ENCODE measurements at places on chromosomes 16 and 17.

- no peak overlapping the region for H3K27ac ChIP-seq
- H3K4me3 ChIP-seq: peak overlapping the region; percentile 94
- peaks cover 30% of the 10 kb centered on the region for H3K4me1 ChIP-seq
- H3K27me3 ChIP-seq: no peaks in the 10 kb centered on the region
- DNase-seq: peak; percentile 83
Observed at GRCh38 chr17:58084317-58084981, 1.2 kb downstream of the DYNLL2 start.

DNA sequence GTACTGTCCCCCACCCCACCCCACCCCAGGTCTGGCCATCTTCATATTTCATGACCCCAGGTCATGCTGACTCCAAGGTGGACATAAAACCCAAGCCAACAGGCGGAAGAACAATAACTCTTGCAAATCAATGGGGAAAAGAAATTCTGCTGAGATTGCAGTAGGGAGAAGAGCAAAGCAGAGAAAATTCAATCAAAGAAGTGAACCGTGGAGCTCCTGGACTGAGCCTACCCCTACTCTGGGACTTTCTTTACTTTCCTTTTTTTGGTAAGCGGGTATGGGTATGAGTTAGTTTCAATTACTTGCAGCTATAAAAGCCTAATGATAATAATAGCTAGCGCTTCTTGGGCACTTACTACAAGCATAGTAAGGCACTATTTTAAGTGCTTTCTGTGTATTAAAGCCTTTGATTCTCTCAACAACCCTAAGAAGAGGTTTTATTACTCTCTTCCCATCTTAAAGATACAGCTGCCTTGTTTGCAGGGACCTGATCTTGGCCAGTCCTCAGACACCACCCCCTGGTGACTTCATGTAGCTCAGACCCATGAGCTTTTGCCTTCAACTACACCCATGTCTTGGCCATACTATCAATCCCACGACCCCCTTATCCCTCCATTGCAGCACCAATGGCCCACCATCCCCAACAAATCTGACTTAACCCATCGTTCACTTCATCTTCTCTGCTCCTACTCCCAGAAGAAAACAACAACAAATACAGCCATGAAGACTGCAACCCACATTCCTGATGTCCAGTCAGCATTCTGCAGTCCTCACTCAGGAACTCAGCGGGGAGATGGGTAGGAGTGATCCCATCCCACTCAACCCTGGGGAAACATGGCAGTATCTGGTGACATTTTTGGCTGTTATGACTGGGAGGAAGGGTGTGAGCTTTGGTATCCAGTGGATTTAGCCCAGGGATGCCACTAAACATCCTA, 4.4 kb downstream of the GGA2 start:
- peaks cover 6% of the 10 kb centered on the region for H3K4me1 ChIP-seq
- H3K27ac ChIP-seq: no peak overlapping the region
- no peak overlapping the region for H3K4me3 ChIP-seq
- H3K36me3 ChIP-seq: peaks cover 21% of the 10 kb centered on the region

GRCh38 chr17:34626121-34626681, 46.8 kb downstream of the TMEM132E start:
- H3K36me3 ChIP-seq: no peaks in the 10 kb centered on the region
- no peaks in the 10 kb centered on the region for H3K4me1 ChIP-seq
- H3K27me3 ChIP-seq: peaks cover 13% of the 10 kb centered on the region
- no peak overlapping the region for H3K4me3 ChIP-seq

DNA sequence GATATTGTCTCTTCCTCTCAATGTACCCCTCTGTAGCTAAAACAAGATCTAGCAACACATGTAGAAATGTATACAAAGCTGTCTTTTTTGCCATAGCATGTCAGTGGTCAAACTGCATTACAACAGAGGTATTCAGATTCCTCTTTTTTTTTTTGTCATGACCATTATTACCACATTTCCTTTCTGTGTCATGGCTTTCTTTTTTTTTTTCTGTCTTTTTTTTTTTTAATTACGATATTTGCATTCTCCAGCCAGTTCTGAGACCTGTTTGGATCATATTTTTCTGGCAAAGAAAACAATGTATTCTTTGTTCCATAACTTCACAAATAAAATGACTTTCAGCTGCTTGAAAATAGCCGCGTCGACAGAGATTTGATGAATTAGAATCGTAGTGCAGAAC, 27.4 kb upstream of the CAPNS2 start:
- H3K4me1 ChIP-seq: no peaks in the 10 kb centered on the region
- no peak for DNase-seq
- H3K27me3 ChIP-seq: no peaks in the 10 kb centered on the region
- no peak overlapping the region for H3K4me3 ChIP-seq
- no peak overlapping the region for H3K27ac ChIP-seq
